ENCODE measurements at places on chromosomes 4 and X.

GRCh38 chrX:42106556-42106955, 183.2 kb upstream of the CASK start:
- no peak for DNase-seq

GRCh38 chr4:37452952-37453280, 208.4 kb downstream of the NWD2 start:
- DNase-seq: no peak

GRCh38 chr4:102758241-102759160, 2.3 kb downstream of the MANBA start:
- DNase-seq: no peak

- DNase-seq: no peak
Measured at GRCh38 chr4:152620915-152621314, 58.9 kb downstream of the TMEM154 start.

- no peak for DNase-seq
Measured at GRCh38 chrX:119686087-119686691, 6.8 kb downstream of the SEPTIN6 start.

DNA sequence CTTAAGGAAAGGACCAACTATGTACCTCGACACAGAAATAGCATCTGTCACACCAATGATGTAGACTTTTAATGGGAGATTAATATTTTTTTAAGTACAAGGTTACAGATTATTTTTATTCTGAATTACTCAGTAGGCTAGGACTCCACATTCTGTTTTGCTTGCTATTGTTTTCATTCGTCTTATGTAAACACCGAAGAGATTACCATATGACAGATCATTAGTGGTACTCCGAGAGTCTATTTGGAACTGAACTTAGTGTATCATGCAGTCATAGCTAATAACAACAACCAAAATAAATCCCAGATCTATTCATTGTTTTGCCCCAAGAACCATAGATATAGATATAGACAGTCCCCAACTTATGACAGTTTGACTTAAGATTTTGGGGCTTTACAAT, 139.7 kb upstream of the SPRY1 start:
- DNase-seq: no peak

- no peak for DNase-seq
Measured at GRCh38 chr4:37648084-37648817, 37.9 kb downstream of the RELL1 start.

- DNase-seq: no peak
Measured at GRCh38 chr4:53693408-53693807, 102.1 kb upstream of the LNX1 start.

- no peak for DNase-seq
Measured at GRCh38 chr4:40908297-40908696, 158.5 kb downstream of the NSUN7 start.

DNA sequence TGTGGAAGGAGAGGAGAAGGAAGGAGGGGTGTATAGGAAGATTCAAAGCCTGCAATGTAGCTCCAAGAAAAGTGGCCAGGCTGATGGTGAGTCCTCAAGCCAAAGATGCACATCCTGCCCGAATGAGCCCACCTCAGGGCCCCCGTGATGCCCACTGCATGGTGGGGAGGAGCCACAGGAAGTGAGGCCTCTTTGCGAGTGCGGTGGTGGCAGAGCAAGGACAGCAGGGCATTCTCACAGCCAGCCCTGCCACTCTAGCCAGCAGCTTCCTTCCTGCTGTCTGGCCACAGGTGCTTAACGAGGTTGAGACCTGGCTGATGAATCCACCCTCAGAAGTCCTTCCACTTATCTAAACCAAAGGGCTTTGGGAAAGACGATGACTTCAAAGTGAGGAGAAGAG, 55.8 kb downstream of the BCOR start:
- DNase-seq: no peak

DNA sequence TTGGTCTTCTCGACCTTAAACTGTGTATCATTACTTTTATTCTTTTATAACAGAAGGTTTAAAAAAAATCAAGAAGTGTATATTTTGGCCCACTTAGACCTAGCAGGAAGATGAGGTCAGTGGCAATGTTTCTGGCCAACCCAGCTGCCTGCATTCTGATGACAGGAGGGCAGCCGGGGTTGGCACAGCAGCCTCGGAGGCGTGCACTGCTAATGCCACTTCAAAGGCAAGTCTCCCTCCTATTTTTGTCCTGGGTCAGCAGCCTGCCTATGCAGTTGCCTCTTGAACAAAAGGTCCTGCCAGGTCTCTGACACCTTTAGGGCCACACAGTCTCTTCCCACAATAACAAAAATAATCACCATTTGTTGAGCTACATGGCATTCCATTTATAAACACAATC, 89.4 kb upstream of the MYOZ2 start:
- DNase-seq: no peak

DNA sequence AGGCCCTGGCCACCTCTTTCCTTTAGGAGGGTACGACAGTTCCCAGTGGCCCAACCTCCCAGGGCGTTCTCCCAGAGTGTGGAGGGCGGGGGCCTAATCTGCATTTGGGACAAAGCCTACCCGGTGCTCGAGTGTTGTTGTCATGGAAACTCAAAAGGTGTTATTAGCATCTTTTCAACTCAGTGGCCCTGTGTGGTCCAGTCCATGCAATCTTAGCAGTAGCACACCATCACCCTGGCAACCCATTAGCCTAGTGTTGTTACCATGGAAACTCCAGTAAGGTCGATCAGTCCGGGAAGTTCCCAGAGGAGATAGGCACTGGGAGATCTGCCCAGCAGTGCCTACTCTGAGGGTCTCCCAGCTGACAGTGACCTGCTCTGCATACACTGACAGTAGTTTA, 20.2 kb downstream of the APLN start:
- DNase-seq: no peak

- no peak for DNase-seq
Measured at GRCh38 chr4:189771696-189772361, 168.8 kb upstream of the FRG1 start.

GRCh38 chr4:156888762-156889161, 82.8 kb downstream of the PDGFC start:
- no peak for DNase-seq

DNA sequence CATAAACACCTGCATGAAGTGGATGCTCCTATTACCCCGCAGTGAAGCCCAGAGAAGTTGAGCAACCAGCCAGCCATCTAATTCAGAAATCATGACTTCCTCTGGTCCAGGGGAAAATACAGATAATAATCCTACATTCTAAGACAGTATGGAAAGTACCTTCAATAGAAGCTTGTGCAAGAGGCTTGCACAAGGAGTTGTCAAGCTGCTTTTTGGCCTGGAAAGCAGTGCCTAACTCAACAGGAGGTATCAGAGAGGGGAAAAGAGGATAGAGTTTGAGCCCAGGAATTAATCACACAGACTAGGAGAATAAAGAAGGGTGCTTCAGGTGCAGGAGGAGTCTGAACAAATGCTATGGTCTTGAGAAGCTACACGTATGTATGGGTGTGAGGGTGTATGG, 26.7 kb downstream of the TMEM192 start:
- DNase-seq: no peak

DNA sequence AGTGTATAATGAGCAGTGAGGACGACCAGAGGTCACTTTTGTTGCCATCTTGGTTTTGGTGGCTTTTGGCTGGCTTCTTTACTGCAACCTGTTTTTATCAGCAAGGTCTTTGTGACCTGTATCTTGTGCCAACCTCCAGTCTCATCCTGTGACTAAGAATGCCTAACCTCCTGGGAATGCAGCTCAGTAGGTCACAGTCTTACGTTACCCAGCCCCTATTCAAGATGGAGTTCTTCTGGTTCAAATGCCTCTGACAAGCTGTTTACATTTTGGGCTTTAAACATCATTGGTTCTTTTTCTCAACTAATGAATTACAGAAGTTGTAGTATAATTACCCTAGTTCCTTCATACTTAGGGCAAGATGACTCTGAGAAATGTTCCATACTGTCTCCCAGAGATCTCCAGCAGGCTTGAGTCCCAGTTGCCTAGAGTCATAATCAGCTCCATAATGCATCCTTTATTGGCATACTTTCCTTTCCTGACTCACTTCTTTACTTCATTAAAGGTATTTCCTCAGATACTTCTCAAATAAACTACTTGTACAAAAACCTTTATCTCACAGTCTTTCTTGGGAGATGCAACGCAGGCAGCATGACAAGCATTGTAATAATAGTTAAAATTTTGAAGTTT, 136.5 kb downstream of the KDM6A start:
- DNase-seq: no peak

DNA sequence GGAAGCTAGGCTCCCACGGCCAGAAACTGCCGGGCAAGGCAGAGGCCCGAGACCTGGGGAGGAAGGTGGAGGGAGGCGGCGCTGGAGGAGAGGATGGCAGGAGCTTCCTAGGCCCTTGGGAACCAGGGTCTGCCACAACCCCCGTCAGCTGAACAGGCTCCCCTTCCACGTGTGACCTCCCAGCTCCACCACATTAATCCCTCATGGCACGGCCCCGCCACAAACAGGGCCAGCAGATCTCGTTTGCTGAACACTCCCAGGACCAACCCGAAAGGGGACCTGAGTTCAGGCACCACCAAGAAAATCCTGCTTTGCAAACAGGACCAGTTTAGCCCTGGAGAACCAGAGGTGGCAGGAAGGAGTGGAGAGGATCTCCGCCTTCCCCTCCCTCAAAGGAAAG, 62.7 kb downstream of the FHDC1 start:
- no peak for DNase-seq

DNA sequence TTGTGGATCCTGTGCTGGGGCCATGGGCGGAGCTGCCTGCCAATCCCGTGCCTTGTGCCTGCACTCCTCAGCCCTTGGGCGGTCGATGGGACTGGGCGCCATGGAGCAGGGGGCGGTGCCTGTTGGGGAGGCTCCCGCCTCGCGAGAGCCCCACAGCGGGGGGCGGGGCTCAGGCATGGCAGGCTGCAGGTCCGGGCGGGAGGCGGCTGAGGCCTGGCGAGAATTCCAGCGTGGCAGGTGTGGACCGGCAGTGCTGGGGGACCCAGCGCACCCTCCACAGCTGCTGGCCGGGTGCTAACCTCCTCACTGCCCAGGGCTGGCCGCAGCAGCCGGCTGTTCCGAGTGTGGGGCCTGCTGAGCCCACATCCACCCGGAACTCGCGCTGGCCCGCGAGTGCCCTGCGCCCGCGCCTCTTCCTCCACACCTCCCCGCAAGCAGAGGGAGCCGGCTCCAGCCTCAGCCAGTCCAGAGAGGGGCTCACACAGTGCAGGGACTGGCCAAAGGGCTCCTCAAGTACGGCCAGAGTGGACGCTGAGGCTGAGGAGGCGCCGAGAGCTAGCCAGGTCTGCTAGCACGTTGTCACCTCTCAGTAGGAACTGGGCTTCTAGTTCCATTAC, 85.9 kb downstream of the GBA3 start:
- DNase-seq: no peak

GRCh38 chrX:104854188-104854587, 288.2 kb downstream of the IL1RAPL2 start:
- no peak for DNase-seq

- DNase-seq: no peak
Measured at GRCh38 chr4:77801260-77801608, 17.9 kb downstream of the CNOT6L start.

DNA sequence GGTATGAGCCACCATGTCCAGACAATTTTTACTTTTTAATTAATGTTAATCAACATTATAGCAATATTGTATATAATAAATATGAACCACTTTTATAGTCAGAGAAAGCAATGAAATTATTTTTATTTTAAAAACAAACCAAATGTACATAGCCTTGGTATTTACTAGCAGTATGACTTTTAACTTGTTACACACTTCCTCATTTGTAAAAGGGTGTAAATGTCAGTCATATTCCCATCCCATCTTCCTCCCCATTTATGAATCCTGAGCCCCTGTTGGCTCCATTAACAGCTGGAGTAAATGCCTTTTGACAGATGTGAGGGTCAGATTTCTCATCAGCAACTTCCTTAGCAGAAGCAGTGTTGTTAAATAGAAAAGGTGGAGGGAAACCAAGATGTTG, 179.6 kb upstream of the SPRY1 start:
- DNase-seq: no peak

GRCh38 chr4:37908488-37909331, 17.8 kb downstream of the TBC1D1 start:
- no peak for DNase-seq

DNA sequence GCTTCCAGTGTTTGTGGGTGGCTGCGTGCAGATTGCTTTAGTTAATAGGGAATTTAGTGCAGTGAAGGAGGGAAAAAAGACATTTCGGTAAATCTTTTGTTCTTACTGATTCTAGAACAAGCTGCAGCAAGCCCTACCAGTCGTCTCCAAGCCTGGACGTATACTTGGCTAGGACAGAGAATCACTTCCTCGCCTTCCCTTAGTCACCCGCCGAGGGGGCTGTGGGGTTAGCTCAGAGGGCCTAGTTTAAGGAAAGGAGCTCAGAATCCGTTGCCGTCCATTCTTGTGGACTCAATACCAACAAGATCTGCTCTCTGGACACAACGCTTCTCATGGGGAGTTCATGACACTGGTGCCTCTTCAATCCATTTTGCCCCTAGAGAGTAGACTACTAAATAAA, 36.3 kb upstream of the FAT1 start:
- no peak for DNase-seq

DNA sequence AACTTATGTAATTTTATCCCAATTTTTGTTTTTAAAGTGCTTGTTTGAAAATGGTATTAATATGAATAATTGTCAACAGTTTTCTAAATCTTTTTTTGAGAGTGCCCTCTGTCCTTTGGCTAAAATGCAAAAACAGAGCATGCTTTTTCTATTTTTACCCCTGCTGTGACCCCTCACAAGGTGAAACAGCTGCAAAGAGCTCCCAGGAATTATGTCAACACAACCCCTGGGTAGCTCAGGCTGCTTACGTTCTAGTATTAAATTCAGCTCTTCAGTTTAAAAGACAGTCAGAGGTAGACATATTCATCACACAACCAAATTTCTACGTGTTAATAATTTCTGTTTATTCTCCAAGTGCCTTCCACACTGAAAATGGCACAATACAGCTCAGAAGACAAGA, 367.5 kb downstream of the PRDM5 start:
- DNase-seq: no peak

GRCh38 chr4:6779667-6780565, 2.6 kb upstream of the KIAA0232 start:
- DNase-seq: no peak

- no peak for DNase-seq
Measured at GRCh38 chr4:92047209-92047875, 256.4 kb upstream of the GRID2 start.

DNA sequence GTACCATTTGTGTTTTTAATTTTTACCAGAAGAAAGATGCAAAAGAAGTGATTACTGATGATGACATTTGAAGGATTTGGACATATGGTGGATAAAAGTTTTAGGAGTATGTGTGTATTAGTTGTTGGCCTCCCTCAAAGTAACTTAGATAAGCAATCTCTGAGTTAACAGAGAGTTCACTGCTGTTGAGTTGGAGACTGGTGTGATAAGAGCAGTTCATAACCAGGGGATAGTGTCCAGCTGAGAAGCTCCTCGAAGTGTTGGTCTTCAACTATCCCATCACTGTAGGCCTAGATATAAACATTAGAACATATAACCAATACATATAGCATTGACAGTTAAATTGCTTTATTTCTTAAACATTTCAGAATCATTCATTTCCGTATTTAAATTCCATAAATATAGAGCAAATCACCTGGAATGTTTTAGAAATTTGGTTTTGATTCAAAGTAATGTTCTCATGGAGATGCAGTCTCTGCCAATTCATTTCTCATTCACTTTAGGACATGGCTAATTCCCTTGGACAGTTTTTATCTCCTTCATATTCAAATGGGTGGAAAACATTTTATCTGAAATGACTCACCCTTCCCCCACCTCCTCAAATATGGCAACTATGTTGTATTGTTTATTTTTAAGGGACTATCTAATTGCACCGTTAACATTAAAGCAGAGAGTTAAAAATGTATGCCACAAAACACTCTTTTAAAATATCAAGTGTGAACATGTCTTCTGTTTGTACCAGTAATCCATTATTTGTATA, 136.8 kb upstream of the SLC4A4 start:
- DNase-seq: no peak

GRCh38 chr4:155494037-155494718, 117.4 kb upstream of the MAP9 start:
- no peak for DNase-seq

Measured in stimulated activated CD4-positive, alpha-beta T cell treated with anti-CD3 and anti-CD28 coated beads, Interleukin-15, amount 100 ng/mL, for 1 hour (primary cell).